NCI-H2171 treated with DMSO at 0.1 percent for 48 hours (cell line): ENCODE measurements at places on chromosomes 2 and 18.
A peak's percentile ranks its signal among the peaks of the same experiment; 100 is the strongest.

- no peak for DNase-seq
Measured at GRCh38 chr2:24613154-24613814, 122.2 kb downstream of the NCOA1 start.

DNA sequence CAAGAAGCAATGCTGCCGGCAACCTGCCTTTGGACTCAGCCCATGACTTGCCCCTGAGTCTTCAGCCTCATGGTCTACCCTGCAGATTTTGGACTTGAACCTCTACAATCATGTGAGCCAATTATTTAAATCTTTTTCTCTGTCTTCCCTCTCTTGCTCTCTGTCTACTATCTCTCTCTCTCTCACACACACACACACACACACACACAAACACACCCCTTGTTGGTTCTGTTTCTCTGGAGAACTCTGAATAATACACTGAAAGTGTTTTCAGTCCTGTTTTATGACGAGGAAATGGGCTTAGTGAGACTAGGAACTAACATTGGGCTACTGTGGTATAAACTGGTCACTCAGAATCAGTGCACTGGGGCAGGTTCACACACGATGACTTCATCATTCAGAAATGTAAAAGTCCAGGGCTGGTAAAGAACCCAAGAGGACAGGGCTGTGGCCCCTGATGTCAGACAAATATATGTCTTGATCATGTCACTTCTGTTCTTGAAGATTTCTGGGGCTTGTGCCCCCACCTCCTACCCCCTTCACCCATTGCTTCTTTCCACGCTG is 266.1 kb upstream of the SIX2 start:
- DNase-seq: no peak

GRCh38 chr18:57437766-57438671 is 2.8 kb downstream of the ONECUT2 start:
- DNase-seq: peak; percentile 92

DNA sequence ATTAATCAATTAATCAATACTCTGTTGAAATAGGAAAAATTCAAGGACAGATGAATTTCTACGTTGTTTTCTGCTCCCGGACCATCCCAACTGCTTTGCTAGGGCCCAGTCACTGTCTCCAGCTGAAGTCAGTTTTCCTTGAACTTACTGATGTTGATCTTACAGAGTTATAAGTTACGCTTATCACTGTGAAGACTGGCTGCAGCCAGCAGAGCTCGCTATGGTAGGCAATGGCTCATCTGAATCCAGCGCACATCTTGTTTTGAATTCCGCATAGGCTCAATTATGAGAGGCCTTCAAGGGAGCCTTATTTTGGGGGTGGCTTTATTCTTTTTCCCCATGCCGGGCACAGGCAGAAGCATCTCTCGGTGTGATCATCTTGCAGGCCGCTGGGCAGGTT is 2.7 kb downstream of the MC2R start:
- no peak for DNase-seq

DNA sequence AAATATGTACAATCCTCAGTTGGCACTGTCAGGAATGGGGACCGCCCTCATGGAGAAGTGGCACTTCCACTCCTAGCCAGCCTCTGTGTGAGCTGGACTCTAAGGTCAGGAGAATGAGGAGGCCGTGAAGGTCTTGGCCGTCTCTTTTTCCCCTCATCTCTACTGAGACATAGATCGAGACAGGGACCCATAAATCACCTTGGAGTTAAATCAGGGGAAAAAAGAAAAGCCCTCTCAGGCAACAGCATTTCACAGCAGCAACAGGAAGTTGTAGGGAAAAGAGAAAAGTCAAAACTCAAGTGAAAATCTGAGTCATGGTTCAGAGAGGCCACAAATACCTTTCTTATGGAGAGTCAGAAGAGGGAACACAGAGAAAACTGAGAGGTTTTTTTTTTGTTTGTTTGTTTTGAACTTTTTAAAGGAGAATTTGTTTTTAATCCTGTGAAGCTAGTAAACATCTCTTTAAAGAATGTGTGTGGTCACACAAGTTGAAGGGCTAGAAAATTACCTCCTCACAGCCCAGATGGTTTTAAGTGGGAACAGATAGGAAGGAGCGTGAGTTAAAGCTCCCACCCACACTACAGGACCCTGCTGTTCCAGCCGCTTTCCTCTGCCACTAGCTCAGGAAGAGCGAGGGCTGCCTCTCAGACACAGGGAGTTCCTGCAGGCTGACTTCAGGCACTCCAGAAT is 30.6 kb upstream of the CYP1B1 start:
- DNase-seq: no peak
